ENCODE measurements at places on chromosomes 3 and 15.

- no peak for DNase-seq
Observed at GRCh38 chr15:85867250-85867649, 72.5 kb upstream of the KLHL25 start.

DNA sequence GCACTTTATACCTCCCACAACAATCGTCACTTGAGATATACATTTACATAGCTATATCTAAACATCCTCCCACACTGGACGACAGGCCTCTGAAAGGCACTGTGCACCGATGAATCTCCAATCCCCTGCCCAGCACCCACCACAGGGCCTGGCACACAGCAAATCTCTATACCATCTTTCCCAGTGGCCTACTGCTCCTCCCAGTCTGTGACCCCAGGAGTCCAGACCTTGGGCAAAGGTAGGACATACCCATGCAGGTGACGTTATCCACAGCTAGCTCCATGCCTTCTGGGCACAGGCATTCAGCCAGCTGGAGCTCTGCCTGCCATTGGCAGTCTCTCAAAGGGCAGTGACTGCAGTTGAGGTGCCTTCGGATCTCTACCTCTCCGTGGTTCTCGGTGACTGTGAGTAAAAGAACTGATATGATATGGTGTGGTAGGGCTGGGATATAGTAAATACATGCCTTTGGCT, 5.8 kb downstream of the LTK start:
- no peak for DNase-seq

GRCh38 chr3:192371870-192372400, 355.4 kb downstream of the FGF12 start:
- DNase-seq = no peak

GRCh38 chr3:10219737-10220136, 28.5 kb upstream of the TATDN2 start:
- DNase-seq = no peak

- DNase-seq = no peak
Observed at GRCh38 chr15:90671216-90671615, 45.9 kb upstream of the BLM start.

GRCh38 chr3:60633644-60634043, 617.6 kb downstream of the FHIT start:
- DNase-seq = no peak

DNA sequence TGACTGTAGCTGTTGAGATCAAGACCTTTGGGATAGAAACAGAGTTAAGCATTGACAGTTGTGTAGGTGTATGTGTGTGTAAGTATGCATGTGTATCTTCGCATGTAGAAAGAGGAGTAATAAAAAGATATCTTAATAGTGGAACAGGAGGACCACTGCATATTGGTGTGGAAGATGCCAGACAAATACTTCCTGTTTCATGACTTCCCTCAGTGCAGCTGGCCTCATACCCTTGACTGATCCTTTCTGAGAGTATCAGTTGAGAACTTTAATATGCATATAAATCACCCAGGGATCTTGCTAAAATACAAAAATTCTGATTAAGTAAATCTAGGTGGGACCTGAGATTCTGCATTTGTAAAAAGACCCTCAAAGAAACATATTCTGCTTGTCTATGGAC, 8.5 kb upstream of the ZBED2 start:
- no peak for DNase-seq

GRCh38 chr3:71063773-71064290, 519.7 kb downstream of the FOXP1 start:
- DNase-seq = no peak

GRCh38 chr3:168802766-168803165, 707.0 kb upstream of the GOLIM4 start:
- no peak for DNase-seq

- no peak for DNase-seq
Observed at GRCh38 chr3:6860954-6861624, at the start of gene GRM7. Gene GRM7, plus strand, starts transcription at chr3:6861115.

DNA sequence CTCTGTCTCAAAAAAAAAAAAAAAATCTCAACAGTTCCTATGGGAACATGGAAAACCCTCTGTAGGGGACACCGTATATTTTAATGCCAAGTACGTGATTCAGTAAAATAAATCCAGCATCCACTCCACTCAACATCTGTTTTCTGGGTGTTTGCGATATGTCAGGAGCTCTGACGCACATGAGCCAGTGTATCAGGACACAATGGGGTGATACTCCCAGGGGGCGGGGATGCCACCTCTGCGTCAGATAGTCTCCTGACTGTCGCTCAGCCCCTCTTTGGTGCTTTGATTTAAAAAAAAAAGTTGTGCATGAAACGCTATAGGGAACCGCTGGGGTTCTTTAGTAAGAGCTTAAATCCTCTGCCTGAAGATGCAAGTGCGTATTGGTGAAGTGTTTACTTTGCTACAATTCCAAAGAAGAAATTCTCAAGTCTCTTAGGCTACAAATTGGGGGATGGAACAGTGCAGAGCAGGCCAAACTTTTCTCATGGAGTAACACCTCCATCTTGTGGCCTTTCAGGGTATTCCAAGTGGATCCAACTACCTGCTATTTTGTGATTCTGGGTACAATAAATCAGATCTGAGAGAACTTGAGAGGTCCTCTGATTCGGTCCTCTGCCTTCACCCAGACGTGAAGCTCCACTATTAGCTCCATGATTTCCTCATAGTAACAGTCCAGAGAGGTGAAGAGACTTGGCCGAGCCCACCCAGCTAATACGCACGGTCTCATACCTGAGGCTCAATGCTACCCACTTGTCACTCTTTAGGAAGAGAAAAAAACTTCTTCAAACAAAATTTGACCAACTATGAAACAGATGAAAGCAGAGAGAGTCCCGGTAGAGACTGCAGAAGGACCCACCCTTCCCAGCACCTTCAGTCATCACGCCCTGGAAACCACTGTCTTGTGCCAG, 9.3 kb upstream of the NR2E3 start:
- DNase-seq = no peak

DNA sequence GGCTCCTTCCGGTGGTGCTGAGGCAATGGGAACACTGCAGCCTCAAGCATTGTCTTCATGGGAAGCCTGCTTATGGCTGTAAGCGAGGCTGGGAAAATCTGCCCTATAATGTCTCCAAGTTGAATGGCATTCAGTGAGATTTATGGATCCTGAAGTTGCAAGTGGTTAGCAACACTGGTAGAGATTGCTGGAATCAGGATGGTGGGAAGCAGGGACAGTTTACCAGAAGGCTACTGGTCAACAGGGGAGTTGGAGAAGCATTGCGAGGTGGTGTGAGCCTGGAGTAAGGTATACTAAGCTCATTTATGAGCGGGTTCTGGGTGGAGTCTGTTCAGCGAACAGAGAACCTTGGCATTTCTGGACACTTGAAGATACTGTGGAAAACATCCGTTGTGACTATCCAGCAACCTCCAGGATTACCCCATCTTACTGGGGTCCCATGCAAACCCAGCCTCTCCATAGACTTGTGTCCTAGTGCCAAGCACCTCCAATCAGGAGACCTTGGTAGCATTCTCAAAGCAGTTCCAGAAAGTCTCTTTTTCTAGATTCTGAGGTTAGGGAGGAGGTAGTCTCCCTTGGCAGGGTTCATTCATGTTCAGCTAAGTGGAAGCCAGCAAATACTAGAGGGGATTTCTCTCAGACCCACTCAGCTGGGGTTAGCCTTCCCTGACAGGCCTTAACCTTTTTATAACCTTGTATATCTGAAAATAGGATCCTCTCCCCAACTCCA, 7.3 kb downstream of the RPSA start:
- DNase-seq = no peak

DNA sequence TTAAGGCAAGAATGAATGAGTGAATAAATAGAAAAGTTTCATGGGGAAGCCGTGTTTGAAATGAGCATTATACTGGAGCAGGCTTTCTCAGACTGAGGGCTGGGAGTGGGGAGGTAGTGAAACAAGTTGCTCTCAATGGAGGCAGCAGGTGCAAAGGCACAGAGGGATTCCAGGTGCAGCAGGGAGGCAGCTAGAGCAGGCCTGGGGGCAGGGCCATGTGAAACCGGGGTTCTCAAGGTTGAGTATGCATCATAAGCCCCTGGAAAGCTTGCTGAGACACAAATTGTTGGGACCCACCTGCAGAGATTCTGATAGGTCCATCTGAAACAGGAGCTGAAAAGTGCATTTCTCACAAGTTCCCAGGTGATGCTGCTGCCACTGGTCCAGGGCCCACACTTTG, 45.3 kb downstream of the BFSP2 start:
- DNase-seq = no peak

DNA sequence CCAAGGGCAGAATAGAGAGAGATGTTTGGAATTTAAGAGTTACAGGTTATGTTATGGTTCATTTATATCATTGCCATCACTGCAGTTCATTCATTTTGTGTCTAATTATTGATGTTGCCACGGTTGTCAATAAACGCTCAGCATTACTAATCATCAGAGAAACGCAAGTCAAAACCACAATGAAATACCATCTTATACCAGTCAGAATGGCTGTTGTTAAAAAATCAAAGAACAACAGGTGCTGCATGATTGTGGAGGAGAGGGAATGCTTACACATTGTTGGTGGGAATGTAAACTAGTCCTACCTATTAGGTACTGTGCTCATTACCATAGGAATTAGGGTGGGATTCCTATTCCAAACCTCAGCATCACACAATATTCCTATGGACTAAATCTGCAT, 350.5 kb downstream of the TIGIT start:
- DNase-seq = no peak

GRCh38 chr15:63089260-63090043, 32.2 kb upstream of the LACTB start:
- no peak for DNase-seq

DNA sequence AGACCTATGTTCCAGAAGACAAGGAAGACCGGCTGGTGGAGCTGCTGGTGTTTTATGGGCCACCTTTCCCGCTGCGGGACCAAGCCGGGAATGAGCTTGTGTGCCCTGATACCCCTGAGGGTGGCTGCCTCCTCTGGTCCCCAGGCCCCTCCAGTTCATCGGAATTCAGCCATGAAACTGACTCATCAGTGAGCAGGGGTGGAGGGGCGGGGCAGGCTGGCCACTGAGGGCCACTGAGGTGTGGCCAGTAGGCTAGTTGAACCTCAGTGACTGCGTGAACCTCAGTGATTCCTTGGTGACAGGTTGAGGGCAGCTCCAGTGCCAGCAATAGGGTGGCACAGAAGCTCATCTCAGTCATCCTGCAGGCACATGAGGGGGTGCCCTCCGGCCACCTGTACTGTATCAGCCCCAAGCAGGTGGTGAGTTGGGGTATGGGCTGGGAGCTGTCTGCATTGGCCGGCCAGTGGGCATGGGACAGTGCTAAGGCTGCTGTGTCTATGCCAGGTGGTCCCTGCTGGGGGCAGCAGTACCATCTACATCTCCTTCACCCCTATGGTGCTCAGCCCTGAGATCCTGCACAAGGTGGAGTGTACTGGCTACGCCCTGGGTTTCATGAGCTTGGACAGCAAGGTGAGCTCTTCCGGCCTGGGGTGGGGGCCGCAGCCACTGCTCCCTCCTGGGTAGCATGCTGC, 20.3 kb downstream of the ACAA1 start:
- DNase-seq = no peak

DNA sequence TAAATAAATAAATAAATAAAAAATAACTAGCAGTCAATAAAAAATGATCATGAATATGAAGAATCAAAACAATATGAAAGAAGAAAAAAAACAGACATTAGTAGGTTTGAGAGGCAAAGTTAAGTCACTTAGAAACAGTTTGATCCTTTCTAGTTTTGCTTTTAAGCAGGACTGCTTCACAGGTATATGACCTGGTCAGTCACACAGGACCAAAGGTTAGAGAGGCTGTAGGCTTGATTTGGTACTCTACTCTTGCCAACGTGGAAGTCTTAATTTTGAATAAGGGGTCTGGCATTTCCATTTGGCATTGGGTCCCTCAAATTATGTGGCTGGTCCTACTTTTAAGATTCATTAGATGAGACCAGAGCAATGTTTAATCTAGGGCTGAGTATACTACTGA, 441.7 kb upstream of the NECTIN3 start:
- DNase-seq = no peak

DNA sequence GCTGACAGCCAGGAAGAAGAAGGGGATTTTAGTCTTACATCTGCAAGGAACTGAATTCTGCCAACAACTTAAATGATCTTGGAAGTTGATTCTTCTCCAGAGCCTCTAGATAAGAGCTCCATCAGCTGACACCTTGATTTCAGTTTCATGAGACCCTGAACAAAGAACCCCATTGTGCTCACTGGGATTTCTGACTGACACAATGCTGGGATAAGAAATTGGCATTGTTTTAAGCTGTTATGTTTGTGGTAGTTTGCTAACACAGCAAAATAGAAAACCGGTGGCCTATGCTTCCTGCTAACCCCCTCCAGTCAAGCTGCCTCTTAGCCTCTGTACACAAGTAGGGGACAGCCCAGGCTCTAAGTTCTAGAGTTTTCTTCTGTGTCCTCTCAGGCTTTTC, 36.2 kb downstream of the MASP1 start:
- DNase-seq = no peak

- no peak for DNase-seq
Observed at GRCh38 chr3:113571360-113571759, 39.0 kb downstream of the SIDT1 start.

DNA sequence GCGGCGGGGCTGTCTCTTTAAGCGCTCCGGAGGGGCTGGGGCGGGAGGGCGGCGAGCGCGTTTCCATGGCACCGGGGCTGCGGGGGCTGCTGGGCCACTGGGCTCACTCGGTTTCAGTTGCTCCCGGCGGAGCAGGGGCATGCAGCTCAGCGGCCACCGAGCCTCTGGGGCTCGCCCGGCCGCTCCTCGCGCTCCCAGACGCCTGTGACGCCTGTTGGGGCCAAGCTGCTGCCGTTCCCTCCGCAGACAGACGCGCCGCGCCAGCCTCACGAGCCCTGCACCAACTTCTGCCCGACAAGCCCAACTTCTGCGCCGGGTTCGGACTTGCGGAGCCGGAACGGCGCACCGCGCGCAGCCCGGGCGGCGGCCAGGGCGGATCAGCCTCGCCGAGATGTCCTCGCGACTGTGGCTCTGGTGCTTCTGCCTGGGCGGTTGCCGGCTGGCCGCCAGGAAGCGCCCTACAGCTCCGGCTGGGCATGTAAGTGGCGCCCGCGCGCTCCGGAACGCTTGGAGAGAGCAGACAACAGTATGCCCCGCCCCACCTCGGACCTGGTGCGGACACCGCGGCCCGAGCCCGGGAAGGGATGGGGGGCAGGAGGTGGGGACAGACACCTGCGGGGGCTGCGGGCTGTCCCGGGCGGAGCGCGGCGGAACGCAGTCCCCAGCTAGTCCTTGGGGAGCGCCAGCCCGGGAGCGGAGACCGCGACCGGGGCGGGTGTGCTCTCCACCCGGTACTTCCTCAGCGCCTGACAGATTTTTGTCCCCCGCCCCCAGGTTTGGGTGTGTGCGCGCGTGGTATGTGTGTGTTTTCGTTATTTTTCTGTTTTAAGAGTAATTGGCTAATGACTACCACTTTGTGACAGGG, 154.1 kb upstream of the GOLIM4 start:
- DNase-seq = no peak

DNA sequence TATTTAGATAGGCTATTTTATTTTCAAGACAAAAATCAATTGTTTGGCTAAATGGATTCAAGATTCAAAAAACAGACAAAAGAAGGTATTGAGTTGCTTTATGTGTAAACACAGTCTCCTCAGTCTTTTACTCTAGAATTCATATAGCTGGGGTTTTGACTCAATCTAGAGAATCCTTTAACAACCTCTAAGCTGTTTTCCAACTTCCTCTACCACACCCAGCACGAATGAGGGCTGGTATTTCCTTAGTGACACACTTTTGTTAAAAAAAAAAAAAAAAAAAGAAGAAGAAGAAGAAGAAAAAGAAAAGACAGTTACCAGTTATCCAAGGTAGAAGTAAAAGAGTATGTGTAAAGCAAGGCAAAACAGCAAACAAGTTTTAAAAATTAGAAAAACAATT, 732.8 kb upstream of the GOLIM4 start:
- no peak for DNase-seq
